Cortex of kidney (tissue), 1 donor: ENCODE measurements at places on chromosomes 5 and 9.

DNA sequence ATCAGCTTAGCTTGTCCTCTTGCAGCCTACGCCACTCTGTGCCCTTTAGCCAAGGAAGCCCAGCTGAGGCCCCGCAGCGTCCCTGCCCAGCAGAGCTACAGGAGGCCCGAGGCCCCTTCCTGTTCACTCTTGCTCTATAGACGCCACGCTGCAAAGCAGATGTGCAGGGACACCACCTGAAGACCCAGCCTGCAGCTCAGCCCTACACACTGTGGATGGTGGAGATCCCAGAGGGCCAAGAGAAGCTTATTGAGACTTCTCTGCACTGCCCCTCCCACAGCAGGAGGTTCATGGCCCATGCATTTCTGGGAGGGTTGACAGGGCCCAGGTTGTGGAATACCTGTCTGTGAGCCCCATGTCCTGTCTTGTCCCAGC lies 33.6 kb downstream of the IRF1 start:
- no peak for DNase-seq

DNA sequence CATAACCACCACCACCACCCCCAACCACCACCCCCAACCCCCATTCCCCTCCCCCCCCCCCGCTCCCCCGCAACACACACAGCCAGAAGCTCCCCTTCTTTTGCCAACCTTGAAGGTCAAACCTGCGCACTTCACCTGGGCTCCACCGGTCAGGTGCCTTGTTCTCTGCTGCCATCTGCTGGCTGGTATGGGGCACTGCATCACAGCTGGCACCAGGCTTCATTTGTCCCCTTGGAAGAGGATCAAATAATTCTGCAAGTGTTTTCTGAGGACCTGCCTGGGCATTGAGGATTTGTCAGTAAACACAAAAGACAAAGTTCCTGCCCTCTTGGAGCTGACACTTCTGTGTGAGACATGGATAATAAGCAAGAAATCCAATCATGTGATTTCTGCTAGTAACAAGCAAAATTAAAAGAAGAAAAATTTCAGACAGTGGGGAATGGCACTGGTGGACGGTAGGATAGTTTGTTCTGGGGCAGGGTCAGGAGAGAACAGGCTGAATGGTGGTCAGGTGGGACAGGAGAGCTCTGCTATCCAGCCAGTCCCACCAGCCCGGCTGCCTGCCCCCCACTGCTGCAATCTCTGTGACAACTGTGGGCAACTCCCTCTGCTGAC lies 55.6 kb upstream of the LMX1B start:
- DNase-seq = no peak

DNA sequence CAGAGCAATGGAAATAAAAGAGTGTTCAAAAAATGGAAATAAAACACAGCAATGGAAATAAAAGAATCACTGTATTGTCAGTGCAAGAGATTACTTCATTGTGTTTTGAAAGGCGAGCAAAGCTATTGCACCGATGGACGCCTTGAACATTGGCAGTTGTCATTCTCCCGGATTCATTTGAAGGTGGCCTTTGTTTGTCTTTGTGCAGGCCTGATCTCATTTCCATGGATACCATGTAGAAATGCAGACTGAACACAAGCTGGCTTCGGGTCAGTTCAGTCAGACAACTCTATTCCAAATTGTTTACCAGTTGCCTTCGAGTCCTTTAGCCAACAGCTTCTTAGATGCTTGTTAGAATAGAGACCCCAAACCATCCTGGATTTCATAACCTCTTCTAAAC lies 8.3 kb downstream of the ITGA2 start:
- no peak for DNase-seq

GRCh38 chr9:120868339-120868675 lies 8.7 kb downstream of the PHF19 start:
- no peak for DNase-seq

- no peak for DNase-seq
Measured at GRCh38 chr5:144205141-144205551, 34.5 kb downstream of the KCTD16 start.

GRCh38 chr9:4887556-4887955 lies 94.8 kb downstream of the RCL1 start:
- DNase-seq = no peak

DNA sequence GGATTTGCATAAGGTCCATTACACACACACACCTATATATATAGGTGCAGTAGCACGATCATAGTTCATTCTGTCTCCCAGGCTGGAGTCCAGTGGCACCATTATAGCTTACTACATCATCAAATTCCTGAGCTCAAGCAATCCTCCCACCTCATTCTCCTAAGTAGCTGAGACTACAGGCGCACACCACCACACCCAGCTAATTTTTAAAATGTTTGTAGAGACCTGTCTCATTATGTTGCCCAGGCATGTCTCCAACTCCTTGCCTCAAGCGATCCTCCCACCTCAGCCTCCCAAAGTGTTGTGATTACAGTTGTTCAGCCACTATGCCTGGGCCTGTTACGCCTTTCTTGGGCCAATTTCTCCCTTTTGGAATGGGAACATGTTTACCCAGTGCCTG lies 39.7 kb downstream of the DNAJB5 start:
- no peak for DNase-seq

- DNase-seq = no peak
Measured at GRCh38 chr5:83414601-83415000, 56.9 kb upstream of the VCAN start.

- DNase-seq = no peak
Measured at GRCh38 chr9:121567500-121568342, 68.1 kb upstream of the GGTA1 start.
